ENCODE measurements at places on chromosomes 13 and 19.

DNA sequence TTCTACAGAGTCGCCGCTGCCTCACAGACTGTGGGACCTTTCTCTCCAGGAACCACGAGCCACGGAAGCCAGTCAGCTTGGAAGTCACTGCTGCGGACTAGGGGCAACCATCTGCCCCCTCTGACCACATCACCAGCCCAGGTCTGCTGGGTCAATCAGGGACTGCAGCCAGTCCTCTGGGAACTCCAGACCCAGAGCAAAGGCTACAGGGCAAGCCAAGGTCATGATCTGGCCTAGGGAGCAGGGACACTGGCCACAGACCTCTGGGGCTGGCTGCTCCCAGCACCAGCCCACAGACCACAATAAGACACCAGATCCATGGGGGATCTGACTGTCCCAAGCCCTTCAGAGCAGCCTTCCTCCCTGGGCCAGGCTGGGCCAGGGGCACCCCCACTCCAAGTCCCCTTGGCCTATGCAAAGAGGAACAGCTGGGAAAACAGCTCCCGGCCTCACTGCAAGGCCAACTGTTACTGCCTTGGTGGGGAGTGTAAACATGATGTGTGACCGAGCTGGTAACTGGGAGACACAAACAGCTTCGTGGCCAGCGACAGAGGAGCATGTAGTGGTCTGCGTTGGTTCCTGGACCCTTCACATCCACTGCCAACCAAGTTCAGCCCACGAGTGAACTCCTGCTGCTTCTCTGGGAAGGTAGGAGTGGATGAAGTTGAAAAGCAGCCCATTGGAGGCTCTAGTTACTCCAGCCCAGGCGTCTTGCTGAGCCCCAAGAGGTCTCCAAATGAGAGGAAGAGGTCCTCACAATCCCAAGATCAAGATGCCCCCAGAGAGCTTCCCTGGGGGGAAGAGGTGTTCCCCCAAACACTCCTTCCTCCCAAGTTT is 1.5 kb downstream of the AKT2 start:
- no peak for DNase-seq

DNA sequence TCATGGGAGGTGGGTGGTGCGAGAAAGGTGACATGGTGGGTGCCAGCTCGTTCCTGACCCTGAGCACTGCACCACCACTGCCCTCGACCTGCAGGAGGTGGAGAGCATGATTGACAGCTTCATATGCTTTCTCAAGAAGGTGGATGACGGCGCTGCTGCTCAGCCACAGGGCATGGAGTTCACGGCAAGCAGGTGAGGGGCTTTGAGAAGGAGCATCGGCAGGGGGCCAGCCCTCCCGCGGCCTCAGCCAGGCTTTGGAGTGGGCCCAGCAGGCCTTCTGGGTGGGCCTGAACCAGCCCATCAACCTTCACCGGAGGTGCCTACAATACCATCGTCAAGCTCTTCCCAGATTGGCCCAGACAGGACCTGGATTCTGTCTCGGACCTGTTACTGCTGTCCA is 18.9 kb upstream of the ZNF14 start:
- no peak for DNase-seq

DNA sequence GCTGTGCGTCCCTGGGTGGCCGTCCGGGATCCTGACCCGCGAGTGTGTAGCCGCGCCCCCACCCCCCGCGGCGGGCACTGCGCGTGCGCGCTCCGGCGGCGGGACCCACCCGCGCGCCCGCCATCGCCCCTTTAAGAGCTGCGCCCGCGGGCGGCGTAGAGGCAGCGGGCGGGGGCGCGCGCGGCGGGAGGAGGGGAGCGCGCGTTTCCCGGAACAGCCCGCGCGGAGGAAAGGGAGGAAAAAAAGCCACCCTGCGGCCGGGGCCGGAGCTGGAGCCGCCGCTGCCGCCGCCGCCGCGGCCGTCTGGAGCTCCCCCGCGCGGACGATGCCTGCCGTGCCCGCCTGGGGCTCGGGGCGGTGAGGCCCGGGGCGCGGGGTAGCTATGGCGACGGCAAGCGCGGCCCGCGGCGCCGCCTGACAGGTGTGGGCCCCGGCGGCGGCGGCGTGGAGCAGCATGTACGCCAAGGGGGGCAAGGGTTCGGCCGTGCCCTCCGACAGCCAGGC is at the start of gene SSBP4:
SSBP4 (plus strand) TSS at position 204 of the 504 bp plus-strand sequence; CDS start at position 455, 251 bp downstream.
- DNase-seq: peak; percentile 82

GRCh38 chr19:10226376-10227025 is 4.6 kb downstream of the S1PR2 start:
- DNase-seq: no peak

GRCh38 chr13:59686798-59687394 is 476.8 kb downstream of the DIAPH3 start:
- DNase-seq: no peak

GRCh38 chr13:51846756-51847155 is 1.8 kb upstream of the TMEM272 start:
- no peak for DNase-seq

DNA sequence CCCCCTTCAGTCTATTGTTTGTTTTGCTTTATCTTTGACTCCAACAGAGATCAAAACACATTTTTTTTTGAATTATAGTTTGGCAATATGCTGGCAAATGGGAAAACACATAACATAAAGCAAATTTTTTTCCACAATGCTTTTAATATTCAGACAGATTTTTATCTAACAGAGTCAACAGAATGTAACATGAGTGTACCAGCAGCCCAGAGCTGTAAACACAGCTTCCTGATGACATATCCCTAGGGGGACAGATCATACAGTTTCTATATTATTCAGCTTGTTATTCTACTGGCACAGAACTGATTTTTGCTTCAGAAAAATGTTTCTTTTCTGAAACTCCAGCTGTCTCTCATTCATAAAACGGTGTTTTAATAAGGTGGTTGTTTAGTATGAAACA is 168.8 kb downstream of the OLFM4 start:
- no peak for DNase-seq

GRCh38 chr13:40185414-40185813 is 481.0 kb downstream of the FOXO1 start:
- DNase-seq: no peak

- no peak for DNase-seq
Measured at GRCh38 chr13:20513466-20513995, 12.1 kb downstream of the CRYL1 start.

DNA sequence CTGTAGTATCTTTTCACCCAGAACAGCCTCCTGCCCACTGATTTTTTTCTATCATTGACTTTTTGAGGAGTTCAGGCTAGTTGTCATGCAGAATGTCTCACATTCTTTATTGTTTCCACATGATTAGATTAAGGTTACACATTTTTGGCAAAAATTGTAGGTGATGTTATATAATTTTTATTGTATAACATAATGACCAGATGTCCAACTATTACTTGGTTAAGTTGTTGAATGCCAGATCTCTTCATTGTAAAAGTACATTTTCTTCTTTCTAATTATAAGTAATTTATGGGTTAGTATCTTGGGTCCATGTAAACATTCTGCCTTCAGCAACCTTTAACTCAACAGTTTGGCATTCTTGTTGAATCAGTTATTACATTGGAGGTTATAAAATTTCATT is 138.4 kb downstream of the POSTN start:
- no peak for DNase-seq

GRCh38 chr13:114264886-114265611 is 16.4 kb upstream of the UPF3A start:
- DNase-seq: no peak

Data from SW480 (cell line).